ENCODE measurements at places on chromosomes 13 and 19.

- DNase-seq: no peak
These were observed 173.9 kb downstream of the DCLK1 start for GRCh38 chr13:35957241-35957731.

GRCh38 chr13:113022391-113022744 is 53.4 kb downstream of the MCF2L start:
- no peak for DNase-seq

- DNase-seq: no peak
These were observed 49.8 kb downstream of the ELF1 start for GRCh38 chr13:40969169-40969901.

DNA sequence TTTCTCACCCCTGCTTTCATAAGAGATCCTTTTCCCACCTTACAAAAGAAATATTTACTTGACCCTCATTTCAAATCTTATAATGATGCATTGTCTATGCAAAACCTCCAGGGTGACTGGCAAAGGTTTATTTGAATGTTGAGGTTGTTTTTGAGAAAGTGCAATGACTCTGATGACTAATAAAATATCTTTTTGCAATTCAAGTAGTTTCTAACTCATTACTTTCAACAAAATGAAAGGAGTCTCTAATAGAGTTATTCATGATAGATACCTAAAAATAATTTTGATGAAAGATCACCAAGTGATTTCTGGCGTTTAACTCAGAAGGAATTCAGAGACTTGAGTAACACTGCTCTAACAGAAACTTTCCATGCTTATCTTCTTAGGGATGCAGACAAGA is 144.2 kb downstream of the FOXO1 start:
- no peak for DNase-seq

DNA sequence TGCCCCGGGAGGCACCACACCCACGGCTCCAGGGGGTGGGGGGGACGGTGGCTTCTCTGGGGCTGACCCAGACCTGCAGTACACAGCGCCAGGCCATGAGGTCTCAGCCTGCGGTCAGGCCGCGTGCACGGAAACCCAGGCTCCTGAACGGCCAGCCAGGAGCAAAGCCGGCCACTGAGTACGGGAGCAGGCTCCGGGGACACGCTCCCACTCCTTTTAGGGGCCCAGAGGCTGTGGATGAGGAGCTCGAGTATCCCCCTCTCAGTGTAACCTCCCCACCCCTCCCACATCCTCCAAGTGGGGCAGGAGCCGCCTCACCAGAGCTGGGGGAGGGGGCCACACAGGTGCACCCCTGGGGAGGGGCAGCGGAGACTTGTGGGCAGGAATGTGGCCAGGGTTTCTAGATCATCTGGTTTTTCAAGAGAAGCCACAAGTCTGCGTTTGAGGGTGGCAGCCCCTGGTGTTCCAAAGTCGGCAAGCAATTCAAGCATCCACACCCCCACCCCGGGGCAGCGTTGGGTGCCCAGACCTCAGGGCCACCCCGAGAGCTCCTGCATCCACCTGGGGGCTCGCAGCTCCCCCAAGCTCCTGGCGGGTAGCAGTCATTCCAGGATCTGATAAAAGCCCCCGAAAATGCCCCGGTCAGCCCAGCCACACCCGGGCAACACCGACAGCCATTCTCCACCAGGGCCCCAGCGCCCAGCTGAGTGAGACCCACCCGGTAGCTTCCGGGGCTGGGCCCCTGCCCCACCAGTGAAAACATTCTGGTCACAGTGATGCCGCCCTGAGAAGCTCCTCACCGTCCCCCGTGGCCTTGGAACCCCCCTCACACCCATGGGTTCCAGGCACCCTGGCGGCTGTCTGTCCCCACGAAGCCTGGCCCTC is 6.1 kb downstream of the SBNO2 start:
- no peak for DNase-seq

- no peak for DNase-seq
These were observed 8.7 kb upstream of the INSL3 start for GRCh38 chr19:17829855-17830566.

GRCh38 chr19:18167975-18168645 is 5.5 kb upstream of the IFI30 start:
- peak; percentile 72 for DNase-seq

- peak; percentile 69 for DNase-seq
These were observed 10.1 kb downstream of the FOSB start for GRCh38 chr19:45477713-45478453.

GRCh38 chr13:19817510-19818158 is 34.9 kb upstream of the PSPC1 start:
- no peak for DNase-seq

- DNase-seq: no peak
These were observed 177.3 kb downstream of the PCDH9 start for GRCh38 chr13:67052550-67053490.

GRCh38 chr13:23966221-23966690 is 69.0 kb upstream of the C1QTNF9B start:
- DNase-seq: no peak

- no peak for DNase-seq
These were observed 1021.1 kb downstream of the EFNB2 start for GRCh38 chr13:105514401-105514800.

- DNase-seq: no peak
These were observed 208.3 kb upstream of the SERP2 start for GRCh38 chr13:44165221-44165888.

GRCh38 chr13:42985312-42986175 is 6.5 kb downstream of the EPSTI1 start:
- DNase-seq: no peak

DNA sequence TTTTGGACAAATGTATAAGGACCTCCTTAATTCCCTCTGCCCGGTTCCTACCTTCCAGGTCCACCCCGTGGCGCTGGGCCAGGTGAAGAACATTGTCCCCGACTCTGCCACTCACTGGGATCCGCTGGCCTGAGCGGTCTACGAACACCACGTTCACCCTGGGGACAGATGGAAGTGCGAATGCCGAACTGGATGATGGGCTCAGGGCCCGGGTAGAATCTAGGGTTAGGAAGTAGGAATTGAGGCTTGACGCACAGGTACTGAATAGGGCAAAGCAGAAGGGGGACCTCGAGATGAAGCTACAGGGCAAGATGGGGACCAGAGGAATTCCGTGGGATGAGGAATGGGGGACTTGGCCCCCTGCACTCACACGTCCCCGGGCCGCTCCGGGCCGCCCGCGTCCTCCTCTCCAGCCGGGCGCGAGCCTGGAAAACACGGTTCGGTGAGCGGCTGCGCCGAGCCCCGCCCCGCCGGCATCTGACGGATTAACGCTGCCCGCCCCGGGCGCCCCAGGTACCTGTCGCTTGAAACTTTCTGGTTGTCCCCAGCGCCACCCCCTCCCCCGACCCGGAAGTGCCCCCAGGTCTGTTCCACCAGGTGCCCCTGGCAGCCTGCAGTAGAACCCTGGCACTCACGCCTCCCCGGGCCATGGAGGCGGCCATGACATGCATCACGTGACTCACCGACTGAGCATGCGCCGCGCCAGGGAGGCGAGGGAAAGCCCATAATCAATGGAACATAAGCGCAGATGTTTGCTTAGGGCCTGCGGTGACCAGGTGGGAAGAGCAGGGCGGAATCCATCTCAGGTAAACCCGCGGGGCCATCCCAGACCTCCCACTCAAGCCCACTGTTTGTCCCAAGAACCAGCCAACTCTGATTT is at the start of gene FDX2:
FDX2 (minus strand) TSS at position 681 of the 880 bp plus-strand sequence; CDS start at position 662, 19 bp downstream.
- DNase-seq: peak; percentile 92

DNA sequence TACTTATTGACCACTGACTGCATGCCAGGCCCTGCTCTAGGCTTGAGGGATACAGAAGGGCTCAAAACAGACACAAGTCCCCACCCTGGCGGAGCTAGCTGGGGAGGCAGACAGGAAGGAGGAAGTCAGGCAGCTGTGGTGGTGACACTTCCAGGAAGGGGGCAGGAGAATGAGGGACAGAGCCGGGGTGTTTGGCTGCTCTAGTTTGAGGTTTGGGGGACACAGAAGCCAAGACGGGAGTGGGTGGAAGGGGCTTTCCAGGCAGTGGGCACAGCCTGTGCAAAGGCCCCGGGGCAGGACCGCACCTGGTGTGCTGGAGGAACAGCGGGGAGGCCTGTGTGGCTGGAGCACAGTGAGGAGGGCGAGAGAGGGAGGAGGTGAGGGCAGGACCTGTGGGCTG is 4.0 kb downstream of the MRPL54 start:
- DNase-seq: peak; percentile 21

DNA sequence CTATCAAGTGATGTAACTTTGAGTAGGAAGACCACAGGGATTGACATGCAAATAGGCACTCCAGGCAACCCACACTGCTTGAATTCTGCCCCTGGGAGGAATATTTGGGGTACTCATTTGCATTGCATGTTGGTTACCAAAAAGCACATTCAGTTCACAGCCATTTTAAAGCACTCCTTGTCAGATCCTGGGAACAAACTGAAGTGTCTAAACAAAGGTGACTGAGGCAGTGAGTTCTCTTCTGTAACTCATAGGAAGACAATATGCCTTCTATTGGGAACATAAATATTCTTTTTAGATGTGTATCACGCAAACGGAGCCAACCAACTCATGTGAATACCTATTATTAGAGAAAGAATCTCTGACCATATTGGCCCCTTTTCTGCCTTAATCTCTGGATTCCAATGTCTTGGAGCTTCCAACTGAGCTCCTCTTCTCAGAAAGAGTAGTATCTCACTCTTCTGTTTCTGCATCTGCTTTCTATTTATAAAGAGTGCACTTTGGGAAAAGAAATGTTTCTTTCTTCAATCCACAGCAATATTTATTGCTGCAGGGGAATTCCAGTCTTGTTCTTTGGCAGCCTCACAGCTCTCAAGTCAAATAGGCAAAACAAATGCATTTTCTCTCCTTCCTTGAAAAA is 125.7 kb upstream of the NBEA start:
- no peak for DNase-seq

GRCh38 chr13:105345131-105345530 is 1190.3 kb downstream of the EFNB2 start:
- no peak for DNase-seq

DNA sequence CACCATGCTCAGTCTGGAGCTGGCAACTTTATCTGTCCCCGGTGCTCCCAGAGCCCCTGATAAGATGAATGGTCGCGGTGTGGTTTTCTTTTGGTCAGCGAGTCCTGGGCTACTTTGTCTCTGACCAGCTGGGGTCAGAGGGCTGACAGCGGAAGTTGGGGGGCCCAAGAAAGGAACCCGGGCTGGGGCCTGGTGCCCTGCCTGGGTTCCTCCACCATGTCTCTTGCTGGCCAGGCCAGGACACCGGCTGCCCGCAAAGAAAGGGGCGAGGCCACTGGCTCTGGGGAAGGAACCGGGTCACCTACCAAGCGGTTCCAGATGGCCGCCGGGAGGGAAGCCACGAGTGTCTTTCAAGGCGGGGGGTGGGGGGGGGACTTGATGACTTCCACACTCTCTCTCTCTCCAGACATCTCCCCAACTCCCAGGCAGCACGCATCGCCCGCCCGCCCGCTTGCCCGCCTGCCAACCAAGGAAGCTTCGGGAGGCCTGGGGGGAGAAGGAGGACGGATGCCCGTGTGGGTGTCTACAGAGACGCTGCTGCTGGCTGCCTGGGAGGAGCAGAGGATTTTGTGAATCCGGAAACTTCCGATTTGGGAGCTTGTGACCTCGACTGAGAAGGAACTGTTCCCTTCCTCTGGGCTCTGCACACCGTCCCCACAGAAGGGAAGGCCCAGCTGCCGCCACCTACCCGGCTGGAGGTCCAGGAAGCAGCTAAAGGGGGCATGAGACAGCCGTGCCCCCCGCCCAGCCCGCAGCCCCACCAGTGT is 1.1 kb downstream of the PIP5K1C start:
- DNase-seq: peak; percentile 20

DNA sequence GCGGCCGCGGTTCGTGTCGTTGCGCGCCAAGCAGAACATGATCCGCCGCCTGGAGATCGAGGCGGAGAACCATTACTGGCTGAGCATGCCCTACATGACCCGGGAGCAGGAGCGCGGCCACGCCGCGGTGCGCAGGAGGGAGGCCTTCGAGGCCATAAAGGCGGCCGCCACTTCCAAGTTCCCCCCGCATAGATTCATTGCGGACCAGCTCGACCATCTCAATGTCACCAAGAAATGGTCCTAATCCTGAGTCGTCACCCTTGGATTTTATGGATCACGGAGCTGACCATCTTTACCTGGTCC is 475 bp downstream of the MRPL57 start:
- DNase-seq: no peak

DNA sequence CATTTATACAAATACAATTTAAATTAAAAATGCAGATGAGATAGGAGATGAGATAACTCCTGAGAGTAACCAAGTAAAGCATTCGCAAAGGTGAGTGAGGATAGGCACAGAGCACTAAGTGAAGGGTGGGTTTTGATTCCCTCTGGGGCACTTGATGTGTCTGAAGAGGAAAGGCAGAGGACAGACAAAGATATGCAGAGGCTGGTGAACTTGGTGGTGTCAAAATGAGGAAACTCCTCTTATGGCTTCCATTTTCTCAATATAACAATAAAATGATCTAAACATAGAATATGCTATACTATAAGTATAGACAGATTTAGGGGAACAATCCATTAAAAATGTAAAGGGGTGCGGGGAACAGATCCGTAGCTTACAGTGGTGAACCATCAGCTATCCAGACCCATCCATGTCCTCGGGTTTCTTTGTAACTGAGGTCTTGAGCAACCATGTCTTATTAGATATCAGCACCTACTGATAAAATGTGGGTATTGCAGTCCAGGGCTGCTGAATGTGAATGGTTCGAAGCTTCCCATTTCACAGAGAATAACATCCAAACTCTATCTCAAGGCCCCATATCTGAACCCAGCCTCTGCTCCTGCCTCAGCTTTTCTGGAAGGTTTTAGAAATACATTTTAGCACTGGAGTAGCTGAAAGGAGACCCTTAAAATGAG is 73.9 kb upstream of the SLC10A2 start:
- no peak for DNase-seq

- DNase-seq: peak; percentile 62
These were observed 686 bp downstream of the SETDB2 start for GRCh38 chr13:49444524-49445395.

- no peak for DNase-seq
These were observed 142.5 kb downstream of the SLC7A1 start for GRCh38 chr13:29452773-29453616.

All from CD4-positive, alpha-beta T cell treated with Interleukin-12 subunit alpha and Interleukin-12 subunit beta, for 1 hour (primary cell).